ENCODE measurements at places on chromosomes 1 and 21.

DNA sequence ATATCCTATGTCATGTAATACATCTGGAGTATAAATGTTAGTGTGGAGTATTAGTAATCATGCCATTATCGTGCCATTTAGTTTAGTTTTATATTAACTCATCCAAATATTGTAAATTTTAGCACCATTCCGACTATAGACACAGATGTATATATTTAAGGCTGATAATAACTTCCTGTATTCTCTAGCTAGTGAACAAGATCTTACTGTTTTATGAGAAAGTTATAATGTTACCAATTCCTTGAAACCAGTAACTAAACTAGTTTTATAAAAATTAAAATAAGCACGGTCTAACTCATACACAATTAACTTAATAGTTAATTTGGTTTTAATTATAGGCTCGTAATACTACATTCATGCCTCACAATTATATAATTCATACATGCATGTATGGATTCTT is 808.6 kb downstream of the USP25 start:
- DNase-seq: no peak

DNA sequence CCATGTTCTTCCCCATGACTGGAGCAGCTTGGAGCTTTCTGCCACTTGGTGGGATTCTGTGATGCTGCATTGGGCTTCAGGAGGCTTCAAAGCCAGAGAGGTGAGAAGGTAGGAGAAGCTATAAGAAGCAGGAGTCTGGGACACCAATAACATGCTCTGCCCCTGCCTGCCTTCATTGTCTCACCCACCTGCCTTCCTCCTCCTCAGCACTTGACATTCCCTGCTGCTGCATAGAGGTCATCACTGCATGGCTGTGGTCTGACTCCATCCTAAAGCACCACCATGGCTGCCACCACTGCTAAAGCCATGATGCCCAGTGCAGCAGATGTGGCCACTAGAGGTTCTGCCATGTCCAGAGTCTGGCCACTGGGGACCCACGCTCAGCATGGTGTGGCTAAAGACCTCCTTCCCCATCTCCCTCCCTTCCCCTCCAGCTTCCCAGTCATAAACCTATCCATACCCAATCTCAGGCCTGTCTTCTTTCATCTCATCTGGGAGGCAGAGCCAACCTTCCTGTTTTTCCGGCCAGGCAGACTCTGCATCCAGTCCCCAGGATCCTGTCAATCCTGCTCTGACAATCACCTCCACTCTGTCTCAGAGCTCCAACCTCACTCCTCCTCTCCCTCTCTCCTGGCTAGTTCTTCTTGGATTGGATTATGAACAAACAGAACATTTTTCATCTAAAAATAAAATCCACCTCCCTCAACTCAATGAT is 285.1 kb upstream of the POU3F1 start:
- DNase-seq: no peak

GRCh38 chr1:76577525-76578185 is 289.6 kb upstream of the ST6GALNAC5 start:
- DNase-seq: no peak

- DNase-seq: no peak
Observed at GRCh38 chr21:32592929-32593502, 7.7 kb upstream of the TCP10L start.

GRCh38 chr1:12153181-12153785 is 13.5 kb upstream of the TNFRSF1B start:
- no peak for DNase-seq

GRCh38 chr1:189751311-189751710 is 726.4 kb downstream of the BRINP3 start:
- DNase-seq: no peak

DNA sequence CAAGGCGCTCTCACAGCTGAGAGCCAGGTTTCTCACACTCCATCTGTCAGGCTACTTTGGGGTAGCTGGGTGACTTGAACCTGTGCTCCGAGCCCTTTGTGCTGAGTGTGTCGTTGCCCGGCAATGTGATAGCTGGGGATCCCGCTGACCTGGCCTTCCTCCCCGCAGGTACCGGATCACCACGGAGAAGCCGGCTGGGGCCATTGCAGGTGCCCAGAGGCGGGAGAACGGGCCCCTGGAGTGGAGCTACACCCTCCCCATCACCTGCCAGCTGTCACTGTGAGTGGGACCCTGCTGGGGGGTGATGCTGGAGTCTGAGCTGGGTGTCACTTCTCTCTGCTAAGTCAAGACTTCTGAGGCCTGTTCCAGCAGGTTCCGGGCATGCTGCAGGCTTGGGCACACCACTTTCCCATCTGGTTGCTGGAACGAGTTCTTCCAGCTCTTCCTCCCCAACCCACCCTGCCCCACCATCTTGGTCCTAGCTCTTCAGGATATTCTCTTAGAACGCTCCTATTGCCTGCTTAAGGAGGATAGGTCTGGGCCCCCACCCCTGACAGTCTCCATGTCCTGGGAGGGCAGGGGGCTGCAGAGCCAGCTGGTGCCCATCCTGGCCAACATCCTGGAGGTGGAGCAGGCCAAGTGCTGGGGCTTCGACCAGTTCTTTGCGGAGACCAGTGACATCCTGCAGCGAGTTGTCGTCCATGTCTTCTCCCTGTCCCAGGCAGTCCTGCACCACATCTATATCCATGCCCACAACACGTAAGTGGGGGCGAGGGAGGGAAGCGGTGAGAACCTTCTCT is 7.5 kb downstream of the IKBKE start:
- DNase-seq: no peak

DNA sequence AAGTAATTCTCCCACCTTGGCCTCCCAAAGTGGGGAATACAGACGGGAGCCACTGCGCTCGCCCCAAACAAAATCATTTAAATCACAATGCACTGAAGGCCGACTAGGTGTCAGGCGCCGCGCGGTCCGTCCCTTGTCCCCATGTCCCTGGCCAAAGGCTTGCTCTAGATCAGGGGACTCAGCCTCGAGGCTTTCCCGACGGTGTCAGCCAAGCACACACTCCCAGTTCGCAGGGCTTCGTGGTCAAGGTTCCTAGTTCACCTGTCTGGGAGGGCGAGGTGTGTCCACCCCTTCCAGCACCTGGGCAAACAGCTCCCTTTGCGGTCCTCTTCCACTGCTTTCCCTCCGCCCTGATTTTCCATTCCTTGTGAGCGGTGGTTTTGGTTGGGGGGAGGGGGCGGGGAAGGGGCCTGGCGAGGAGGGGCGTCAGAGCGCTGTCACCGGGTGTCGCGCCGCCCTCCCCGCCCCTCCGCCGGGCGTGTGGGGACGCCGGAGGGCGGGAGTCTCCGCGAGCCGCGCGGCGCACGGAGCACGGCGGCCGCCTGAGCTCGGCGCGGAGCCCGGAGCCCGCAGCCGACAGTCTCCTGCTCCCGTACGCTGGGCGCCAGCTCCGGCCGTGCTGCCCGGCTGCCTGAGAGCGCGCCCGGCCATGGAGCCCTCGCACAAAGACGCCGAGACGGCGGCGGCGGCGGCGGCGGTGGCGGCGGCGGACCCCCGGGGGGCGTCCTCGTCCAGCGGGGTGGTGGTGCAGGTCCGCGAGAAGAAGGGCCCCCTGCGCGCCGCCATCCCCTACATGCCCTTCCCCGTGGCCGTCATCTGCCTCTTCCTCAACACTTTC is at the start of gene STUM:
TSS of gene STUM (plus strand) at position 509 of the 838 bp plus-strand sequence. CDS start at position 650, 141 bp downstream.
- no peak for DNase-seq

DNA sequence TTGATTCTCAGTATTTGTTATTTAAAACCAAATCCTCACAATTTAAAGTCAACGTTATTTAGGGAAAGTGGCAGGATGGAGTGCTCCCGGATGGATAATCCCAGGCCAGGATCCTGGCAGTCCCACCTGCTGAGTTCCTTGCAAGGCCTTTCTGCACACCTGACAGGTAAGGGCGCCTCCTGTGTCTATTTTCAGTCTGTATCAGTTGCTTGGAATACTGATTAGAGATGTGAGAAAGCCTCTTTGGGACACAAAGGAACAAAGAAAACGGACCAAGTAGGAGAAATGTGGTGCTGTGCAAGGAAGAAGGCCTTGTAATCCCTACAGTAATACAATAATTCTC is 12.2 kb downstream of the STYXL2 start:
- DNase-seq: no peak

DNA sequence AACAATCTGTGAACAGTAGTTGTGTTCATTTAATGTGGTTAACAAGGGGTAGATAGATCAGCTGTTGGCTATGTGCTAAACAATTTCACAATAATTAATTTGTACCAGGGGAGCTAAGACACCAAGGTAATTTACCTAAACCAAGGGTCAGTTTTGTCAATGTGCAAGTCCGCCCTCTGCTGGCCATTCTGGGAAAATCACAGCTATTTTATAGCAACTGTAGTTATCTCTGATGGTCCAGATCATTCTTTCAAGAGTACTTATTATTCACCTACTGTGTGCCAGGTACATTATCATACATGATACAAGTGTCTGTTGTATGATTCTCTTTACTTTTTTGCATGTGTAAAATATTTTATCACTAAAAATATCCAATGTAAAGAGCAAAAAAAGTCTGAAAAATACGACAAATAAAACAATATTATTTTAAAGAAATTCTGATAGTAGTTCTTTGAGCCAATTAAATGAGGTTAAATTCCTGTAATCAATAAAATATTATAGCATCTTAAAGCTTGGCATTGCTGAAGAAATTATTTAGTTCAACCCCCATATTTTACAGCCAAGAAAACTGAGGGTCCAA is 312.3 kb upstream of the FAM78B start:
- no peak for DNase-seq

DNA sequence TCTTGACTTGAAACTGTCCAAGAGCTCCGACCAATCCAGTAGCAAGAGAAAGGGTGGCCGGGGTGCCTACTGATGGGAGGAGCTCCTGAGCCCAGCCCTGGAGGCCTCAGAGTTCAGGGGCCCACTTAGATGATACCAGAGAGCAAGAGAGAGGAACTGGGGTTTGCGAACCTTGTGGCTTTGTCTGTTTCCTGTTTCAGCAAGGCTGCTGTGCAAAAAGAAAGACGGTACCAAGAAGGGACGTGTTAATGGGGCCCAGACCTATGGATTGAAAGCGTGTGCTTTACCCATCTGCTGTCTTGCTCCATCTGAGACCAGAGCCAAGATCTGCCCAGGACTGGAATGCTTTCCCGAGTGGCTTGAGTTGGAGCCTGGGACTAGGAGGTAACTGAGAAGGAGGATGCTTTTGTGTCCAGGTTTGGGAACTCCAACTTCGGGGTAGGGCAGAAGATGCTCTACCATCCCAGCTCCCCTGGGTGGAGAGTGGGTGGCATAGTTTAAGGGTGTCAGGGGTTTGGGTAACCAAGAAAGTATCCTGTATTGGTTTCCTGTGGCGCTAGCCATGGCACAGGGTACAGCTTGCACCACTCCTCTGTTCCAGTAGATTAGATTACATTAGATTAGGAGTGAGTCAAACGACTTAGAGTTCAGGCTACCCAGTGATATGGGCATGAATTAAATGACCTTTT is at the start of gene TRAF3IP3:
TSS of gene TRAF3IP3 (plus strand) at position 128 of the 689 bp plus-strand sequence. CDS start 3,987 bp downstream, outside the sequence.
- DNase-seq: no peak

- no peak for DNase-seq
Observed at GRCh38 chr1:107264561-107264960, 123.7 kb downstream of the NTNG1 start.

DNA sequence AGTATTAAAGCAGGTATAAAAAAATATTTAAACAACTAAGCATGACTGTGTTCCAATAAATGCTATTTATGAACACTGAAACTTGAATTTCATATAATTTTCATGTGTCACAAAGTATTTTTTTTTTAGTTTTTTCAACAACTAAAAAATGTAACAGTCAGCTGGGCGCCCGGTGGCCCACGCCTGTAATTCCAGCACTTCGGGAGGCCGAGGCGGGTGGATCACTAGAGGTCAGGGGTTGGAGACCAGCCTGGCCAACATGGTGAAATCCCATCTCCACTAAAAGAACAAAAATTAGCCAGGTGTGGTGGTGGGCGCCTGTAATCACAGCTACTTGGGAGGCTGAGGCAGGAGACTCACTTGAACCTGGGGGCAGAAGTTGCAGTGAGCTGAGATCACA is 42.4 kb downstream of the RWDD3 start:
- DNase-seq: no peak

DNA sequence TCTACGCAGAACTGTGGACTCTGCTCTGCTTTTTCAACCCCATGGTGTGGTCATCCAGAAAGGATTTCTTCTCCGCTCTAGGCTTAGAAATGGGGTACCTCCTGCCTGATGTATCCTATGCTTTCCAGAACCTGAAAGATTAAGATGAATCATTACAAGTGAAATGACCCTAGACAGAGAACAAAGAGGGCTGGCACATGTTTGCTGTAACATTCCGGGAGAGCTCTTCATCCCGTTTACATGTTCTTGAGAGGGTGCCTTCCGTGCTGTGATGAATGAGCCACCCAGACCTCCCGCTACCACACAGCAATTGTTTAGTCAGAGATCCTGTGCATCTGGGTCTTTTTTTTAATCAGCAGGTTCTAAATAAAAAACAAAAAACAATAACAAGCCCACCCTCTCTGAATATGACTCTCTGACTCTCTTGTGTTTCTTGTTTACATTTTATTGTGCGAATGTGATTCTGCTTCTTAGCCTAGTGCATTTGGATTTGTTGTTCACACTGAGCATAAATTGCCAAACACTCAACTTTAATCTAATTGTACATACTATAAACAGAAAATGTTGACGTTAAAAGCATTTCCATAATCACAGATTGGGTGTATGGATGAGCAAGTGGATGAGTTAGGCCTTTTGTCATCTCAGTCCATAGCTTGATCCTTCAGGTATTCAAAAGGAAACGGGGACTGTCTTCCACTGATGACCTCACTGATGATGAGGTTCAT is 87.1 kb downstream of the GPR88 start:
- DNase-seq: no peak

GRCh38 chr1:94825936-94826335 is 5.8 kb downstream of the SLC44A3 start:
- no peak for DNase-seq

DNA sequence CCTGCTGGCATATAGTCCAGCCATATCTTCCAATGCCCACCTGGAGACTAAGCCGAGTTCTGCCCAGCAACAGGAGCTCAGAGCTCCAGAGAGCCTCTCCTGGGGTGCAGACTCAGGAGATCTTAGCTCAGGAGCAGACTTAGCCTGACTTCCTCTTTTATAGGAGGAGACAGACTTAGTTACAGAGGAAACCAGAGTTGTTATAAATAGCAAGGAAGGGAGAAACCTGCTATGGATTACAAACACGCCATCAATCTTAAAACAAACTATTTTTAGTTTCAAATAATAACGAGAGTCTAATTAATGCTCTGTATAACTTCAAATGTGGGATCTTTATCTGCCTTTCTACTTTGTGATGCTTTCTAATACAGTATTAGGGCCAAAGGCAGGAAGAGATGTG is 3.3 kb upstream of the KIF21B start:
- DNase-seq: no peak

- no peak for DNase-seq
Observed at GRCh38 chr1:39981945-39982344, 27.0 kb downstream of the MFSD2A start.

- no peak for DNase-seq
Observed at GRCh38 chr1:20190256-20191160, 4.2 kb upstream of the PLA2G2C start.

GRCh38 chr1:230141021-230141648 is 74.1 kb downstream of the GALNT2 start:
- DNase-seq: no peak

GRCh38 chr1:91335603-91336002 is 69.0 kb downstream of the HFM1 start:
- DNase-seq: no peak
